Activated CD8-positive, alpha-beta T cell treated with anti-CD3 and anti-CD28 coated beads, Interleukin-2, amount 10 ng/mL, durations not matched to agents 7 days and 5 days (primary cell): ENCODE measurements at places on chromosomes 6 and 20.

- H3K27ac ChIP-seq = no peak overlapping the region
- peaks cover 62% of the 10 kb centered on the region for H3K27me3 ChIP-seq
- H3K4me1 ChIP-seq = peaks cover 7% of the 10 kb centered on the region
- H3K36me3 ChIP-seq = peaks cover 3% of the 10 kb centered on the region
These were observed 66.7 kb downstream of the RPP21 start for GRCh38 chr6:30411515-30412207.

GRCh38 chr20:9500121-9500520, 14.3 kb upstream of the LAMP5 start:
- H3K27ac ChIP-seq = no peak overlapping the region
- no peak overlapping the region for H3K4me3 ChIP-seq
- H3K27me3 ChIP-seq = no peaks in the 10 kb centered on the region
- H3K4me1 ChIP-seq = no peaks in the 10 kb centered on the region
- no peaks in the 10 kb centered on the region for H3K36me3 ChIP-seq

DNA sequence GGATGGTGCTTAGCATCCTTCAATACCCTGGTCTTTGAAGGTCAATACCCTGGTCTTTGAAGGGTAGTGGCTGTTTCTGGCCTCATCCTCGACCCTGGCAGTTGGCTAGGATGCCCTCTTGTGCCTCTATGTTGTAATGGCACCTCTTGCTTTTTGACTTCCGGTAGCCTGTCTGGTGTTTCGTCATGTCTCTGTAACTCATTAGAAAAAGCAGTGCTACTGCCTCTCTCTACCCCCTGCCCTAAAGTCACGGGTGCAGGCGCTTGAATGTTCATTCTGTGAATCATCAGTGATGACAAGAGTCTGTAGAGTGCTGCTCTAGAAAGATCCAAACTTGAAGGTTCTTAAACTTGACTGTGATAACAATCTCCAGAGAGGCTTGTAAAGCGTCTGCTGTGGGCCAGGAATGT, 28.3 kb downstream of the RSPO4 start:
- H3K27ac ChIP-seq = no peak overlapping the region
- H3K4me1 ChIP-seq = peaks cover 2% of the 10 kb centered on the region
- H3K36me3 ChIP-seq = no peaks in the 10 kb centered on the region
- no peak overlapping the region for H3K4me3 ChIP-seq
- H3K27me3 ChIP-seq = peaks cover 5% of the 10 kb centered on the region

GRCh38 chr6:161301338-161301737, 27.5 kb upstream of the AGPAT4 start:
- H3K4me1 ChIP-seq = no peaks in the 10 kb centered on the region
- H3K4me3 ChIP-seq = no peak overlapping the region
- no peak for DNase-seq
- peaks cover 3% of the 10 kb centered on the region for H3K27me3 ChIP-seq

- no peak overlapping the region for H3K27ac ChIP-seq
- H3K36me3 ChIP-seq = no peaks in the 10 kb centered on the region
- H3K27me3 ChIP-seq = no peaks in the 10 kb centered on the region
- H3K4me1 ChIP-seq = no peaks in the 10 kb centered on the region
These were observed 291.4 kb upstream of the RNF217 start for GRCh38 chr6:124670801-124671200.

GRCh38 chr6:9515633-9516606, 899.0 kb downstream of the TFAP2A start:
- no peaks in the 10 kb centered on the region for H3K4me1 ChIP-seq
- H3K27me3 ChIP-seq = no peaks in the 10 kb centered on the region
- no peak for DNase-seq
- H3K36me3 ChIP-seq = no peaks in the 10 kb centered on the region
- no peak overlapping the region for H3K27ac ChIP-seq

DNA sequence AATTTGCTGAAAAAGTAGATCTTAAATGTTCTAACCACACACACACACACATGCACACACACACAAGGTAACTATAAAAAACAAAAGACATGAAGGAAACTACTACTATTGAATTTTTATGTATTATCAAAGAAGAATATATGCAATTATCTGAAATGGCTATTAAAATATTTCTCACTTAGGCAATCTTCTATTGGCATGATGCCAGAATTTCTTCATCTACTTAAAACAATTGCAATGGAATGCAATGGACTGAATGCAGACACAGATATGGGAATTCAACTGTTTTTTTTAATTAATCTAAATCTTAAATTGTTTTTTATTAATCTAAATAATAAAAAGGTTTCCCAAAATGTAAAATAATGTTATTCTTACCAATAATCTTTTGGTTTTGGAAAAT, 152.6 kb upstream of the SMLR1 start:
- H3K27me3 ChIP-seq = no peaks in the 10 kb centered on the region
- peaks cover 6% of the 10 kb centered on the region for H3K4me1 ChIP-seq
- H3K4me3 ChIP-seq = no peak overlapping the region
- DNase-seq = no peak
- H3K36me3 ChIP-seq = peaks cover 14% of the 10 kb centered on the region

GRCh38 chr6:20118892-20119291, 93.4 kb downstream of the MBOAT1 start:
- peaks cover 3% of the 10 kb centered on the region for H3K36me3 ChIP-seq
- DNase-seq = no peak
- no peaks in the 10 kb centered on the region for H3K4me1 ChIP-seq
- H3K27me3 ChIP-seq = no peaks in the 10 kb centered on the region

GRCh38 chr20:48660788-48661187, 167.0 kb downstream of the PREX1 start:
- DNase-seq = no peak
- peaks cover 84% of the 10 kb centered on the region for H3K36me3 ChIP-seq
- H3K4me1 ChIP-seq = peaks cover 36% of the 10 kb centered on the region
- H3K27ac ChIP-seq = no peak overlapping the region
- H3K4me3 ChIP-seq = no peak overlapping the region

- DNase-seq = no peak
- peaks cover 23% of the 10 kb centered on the region for H3K4me1 ChIP-seq
- H3K4me3 ChIP-seq = no peak overlapping the region
- H3K27me3 ChIP-seq = peaks cover 31% of the 10 kb centered on the region
- H3K27ac ChIP-seq = no peak overlapping the region
- peaks cover 3% of the 10 kb centered on the region for H3K36me3 ChIP-seq
These were observed 118.6 kb downstream of the LY86 start for GRCh38 chr6:6707143-6707542.

DNA sequence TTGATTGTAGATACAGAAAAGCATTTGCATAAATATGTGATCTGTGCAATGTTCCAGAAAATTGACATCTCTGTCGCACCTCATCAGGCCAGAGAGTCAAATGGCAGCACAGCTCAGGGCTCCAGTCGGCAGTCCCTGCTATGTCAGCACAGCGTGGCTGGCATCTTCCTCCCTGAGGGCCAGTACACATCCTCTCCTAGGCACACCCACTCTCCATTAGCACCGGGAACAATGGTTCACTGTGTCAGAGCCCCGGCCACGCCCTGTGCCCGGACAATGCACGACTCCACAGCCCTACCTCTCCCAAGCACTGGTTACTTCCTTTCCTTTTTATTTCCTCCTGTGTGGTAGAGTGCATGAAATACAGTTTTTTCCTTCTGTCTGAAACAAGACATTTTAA, 114.9 kb downstream of the FOXC1 start:
- H3K4me1 ChIP-seq = no peaks in the 10 kb centered on the region
- no peak for DNase-seq
- H3K27ac ChIP-seq = no peak overlapping the region
- H3K36me3 ChIP-seq = peaks cover 2% of the 10 kb centered on the region
- no peak overlapping the region for H3K4me3 ChIP-seq
- H3K27me3 ChIP-seq = no peaks in the 10 kb centered on the region

GRCh38 chr6:63919556-63920110, 284.0 kb downstream of the PHF3 start:
- H3K4me3 ChIP-seq = no peak overlapping the region
- H3K4me1 ChIP-seq = no peaks in the 10 kb centered on the region
- no peak for DNase-seq
- no peak overlapping the region for H3K27ac ChIP-seq

DNA sequence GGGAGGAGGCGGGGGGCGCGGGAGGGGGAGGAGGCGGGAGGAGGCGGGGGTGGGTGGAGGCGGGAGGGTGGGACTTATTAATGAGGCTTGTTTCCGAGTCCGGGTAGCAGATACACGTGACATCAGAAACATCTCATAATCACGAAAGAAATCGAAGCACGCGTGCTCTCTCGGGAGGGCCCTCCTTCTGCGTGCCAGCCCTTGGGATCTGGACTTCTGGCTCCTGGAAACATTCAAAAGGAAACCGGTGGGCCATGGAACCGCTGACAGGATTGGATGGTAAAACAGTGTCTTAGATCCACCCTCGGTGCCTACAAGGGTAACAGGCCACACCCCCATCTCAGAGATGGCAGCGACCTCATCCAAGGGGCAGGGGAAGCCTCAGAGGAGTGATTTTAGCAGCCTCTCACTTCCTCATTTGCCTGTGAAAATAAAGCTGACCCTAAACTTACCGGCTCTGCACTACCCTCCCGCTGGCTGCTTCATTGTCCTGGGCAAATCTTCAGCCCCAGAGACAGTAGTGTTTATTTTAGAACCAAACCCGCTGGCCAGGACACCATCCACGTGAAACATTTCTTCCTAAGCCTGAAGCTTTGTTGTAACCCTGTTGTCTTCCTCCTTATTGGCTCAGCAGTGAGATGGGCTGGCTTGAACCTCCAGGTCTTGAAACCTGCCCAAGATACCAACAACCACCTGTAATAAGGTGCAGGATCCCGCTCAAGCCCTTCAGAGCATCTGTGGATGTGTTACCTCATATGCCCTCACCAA, 97.5 kb downstream of the PSMG4 start:
- no peaks in the 10 kb centered on the region for H3K36me3 ChIP-seq
- H3K4me3 ChIP-seq = peak overlapping the region; percentile 32
- peaks cover 5% of the 10 kb centered on the region for H3K4me1 ChIP-seq
- DNase-seq = peak; percentile 50
- no peak overlapping the region for H3K27ac ChIP-seq

DNA sequence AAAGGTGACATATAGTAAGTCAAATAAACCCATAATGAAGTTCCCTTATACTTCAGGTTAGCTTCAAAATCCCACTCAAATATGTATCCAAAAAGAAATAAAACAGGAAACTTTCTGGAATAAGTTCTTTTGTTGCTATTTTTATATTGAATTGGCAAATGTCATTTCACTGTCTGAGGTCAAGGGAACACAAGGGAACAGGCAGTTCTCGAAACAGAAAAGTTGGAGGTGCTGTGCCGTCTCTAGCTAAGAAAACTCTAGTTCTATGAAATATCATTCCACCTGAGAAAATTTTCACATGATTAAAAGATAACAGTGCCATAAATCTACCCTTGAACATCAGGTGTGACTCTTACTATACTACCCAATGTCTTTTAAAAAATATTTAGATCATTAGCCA, 358.5 kb downstream of the PRKN start:
- H3K4me1 ChIP-seq = no peaks in the 10 kb centered on the region
- H3K36me3 ChIP-seq = no peaks in the 10 kb centered on the region
- H3K4me3 ChIP-seq = no peak overlapping the region
- no peak for DNase-seq
- H3K27ac ChIP-seq = no peak overlapping the region

GRCh38 chr6:139081471-139081870, 52.9 kb downstream of the ABRACL start:
- no peak overlapping the region for H3K4me3 ChIP-seq
- H3K27ac ChIP-seq = no peak overlapping the region
- no peaks in the 10 kb centered on the region for H3K4me1 ChIP-seq
- peaks cover 1% of the 10 kb centered on the region for H3K27me3 ChIP-seq
- DNase-seq = no peak
- no peaks in the 10 kb centered on the region for H3K36me3 ChIP-seq

DNA sequence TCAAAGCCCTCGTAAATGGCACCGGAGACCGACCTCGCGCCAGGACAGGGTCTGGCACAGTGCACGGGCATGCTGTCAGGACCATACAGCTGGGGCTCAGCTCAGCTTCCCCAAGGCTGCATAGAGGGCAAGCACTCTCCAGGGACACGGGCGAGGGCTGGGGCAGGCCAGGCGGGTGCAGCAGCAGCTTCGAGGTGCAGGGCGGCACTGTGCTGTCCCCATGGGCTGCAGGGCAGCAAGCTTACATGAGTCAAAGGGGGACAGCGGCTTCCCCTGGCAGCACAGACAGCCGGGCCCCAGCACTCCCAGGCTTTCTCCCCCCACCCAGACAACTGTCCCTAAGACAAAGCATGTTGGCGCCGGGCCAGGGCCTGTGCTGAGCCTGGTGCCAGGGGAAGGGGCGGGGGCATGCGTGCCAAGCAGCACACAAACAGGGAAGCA, 25.7 kb downstream of the PSMG4 start:
- H3K4me3 ChIP-seq = no peak overlapping the region
- H3K4me1 ChIP-seq = peaks cover 4% of the 10 kb centered on the region
- DNase-seq = no peak

DNA sequence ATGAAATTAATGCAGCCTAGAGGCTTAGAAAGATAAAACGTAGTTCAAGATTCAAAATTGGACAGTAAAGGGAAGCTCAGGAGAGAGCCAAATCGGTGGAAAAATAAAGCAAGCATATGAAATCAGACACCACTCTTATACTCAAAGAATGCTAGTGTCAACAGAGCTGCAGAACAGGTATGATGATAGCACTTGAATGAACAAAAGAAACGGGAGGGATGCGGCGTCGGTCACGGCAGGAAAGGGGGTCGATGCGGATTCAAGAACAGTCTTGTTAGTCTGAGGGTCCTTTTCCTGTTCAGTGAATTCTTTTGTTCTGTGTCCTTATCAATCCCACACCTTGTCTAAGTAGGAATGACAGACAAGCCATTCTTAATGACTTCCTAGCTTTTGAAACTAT, 114.4 kb downstream of the FOXC1 start:
- H3K4me3 ChIP-seq = no peak overlapping the region
- H3K36me3 ChIP-seq = peaks cover 2% of the 10 kb centered on the region
- no peak for DNase-seq
- H3K27me3 ChIP-seq = no peaks in the 10 kb centered on the region

- no peak overlapping the region for H3K4me3 ChIP-seq
- H3K27ac ChIP-seq = no peak overlapping the region
- H3K36me3 ChIP-seq = no peaks in the 10 kb centered on the region
- H3K4me1 ChIP-seq = no peaks in the 10 kb centered on the region
- no peak for DNase-seq
These were observed 14.0 kb downstream of the COL9A3 start for GRCh38 chr20:62830821-62831220.
